ENCODE measurements at places on chromosomes 5 and 9. TPM values are rescaled to one million over a fixed set of nuclear protein-coding genes. Genes with fewer than 3 reads are reported as not detected.

GRCh38 chr5:141695627-141696215, 13.7 kb upstream of the ARAP3 start:
- no peak for DNase-seq

GRCh38 chr5:3218916-3219650, 376.5 kb upstream of the IRX1 start:
- DNase-seq, result no peak

DNA sequence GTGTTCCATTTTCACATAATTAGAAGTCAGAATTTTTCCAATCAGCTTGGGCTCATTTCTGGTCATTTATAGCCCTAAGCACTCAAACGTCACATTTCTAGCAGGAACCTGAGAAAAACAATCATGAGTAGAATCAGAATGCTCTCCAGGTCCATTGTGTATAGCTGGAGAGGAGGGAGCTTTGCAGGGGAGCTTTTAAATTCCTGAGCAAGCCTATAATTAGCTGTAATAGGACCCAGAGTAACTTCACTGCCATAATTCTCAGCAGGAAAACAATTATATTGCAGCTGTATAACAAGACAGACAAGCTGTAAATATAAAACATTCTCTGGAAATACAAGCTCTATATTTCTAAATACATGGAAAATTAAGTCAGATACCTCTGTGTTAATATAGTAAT, 637.6 kb upstream of the SGCD start:
- no peak for DNase-seq

The OR1J2 gene
- total RNA-seq, result not detected

The LHX3 gene
- total RNA-seq, result not detected

The ALAD gene
- total RNA-seq, result 20.8 TPM

Data from HT-29 (cell line).